ENCODE measurements at places on chromosomes 7 and 10.

- no peak for DNase-seq
Measured at GRCh38 chr7:147062897-147063296, 946.3 kb downstream of the CNTNAP2 start.

GRCh38 chr7:7607010-7607409 is 33.5 kb upstream of the UMAD1 start:
- DNase-seq, result no peak

GRCh38 chr7:43653891-43654504 is 71.1 kb downstream of the STK17A start:
- DNase-seq, result no peak

DNA sequence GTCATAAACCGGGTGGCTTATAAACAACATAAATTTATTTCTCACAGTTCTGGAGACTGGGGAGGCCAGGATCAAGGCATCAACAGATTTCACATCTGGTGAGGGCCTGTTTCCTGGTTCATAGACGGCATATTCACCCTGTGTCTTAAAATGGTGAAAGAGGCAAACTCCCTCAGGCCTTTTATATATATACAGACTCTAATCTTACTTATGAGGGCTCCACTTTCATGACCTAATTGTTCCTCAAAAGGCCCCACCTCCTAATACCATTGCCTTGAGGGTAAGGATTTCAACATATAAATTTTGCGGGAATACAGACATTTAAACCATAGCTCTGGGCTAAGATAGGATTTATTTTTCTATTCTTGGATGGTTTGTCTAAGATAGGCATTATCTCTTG is 187.2 kb downstream of the PPP1R3A start:
- DNase-seq, result no peak

DNA sequence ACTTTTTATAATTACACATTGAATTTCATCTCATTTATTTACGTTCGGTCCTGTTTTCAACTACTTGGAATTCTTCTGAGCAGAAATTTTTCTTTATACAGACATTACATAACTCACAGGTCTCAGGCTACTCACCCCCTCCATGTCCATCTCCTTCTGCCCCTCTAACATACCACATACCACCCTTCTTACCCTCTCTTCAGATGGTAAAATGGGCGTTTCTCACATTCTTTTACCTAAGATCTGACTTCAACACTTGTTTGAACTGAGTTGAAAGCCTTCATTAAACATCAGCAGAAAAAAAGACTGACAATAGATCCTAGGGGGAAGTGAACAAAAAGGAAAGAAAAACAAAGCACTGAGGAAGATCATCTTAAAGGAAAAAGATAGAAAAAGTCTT is 309.7 kb downstream of the CTNNA3 start:
- no peak for DNase-seq

DNA sequence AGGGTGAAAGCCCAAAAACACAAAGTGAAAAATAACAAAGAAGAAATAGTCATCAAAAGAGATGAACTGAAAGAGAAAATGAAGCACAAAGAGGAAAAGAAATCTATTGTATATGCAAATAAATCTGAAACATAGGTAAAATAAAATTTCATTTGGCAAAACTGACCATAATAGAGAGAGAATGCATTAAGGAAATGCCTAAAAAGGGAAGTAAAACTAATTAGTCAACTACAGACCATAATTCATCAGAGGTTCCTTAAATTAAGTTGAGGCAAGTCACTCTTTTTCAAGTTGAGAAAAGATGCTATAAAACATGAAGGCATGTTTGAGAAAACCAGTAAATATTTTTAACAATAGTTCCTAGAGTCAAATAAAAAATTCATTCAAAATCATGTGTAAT is 233.3 kb downstream of the LRRN3 start:
- DNase-seq, result no peak

DNA sequence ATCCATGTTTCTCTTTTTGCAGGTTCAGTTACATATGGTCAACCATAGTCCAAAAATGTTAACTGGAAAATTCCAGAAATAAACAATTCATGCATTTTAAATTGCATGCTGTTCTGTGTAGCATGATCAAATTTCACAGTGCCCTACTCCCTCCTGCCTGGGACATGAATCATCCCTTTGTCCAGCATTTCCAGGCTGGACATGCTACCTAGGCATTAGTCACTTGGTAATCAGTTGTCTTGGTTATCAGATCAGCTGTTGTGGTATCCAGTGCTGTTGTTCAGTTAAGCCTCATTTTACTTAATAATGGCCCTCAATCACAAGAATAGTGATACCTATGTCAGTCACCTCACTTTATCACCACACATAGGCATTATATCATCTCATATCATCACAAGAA is 7.3 kb upstream of the PNLIP start:
- no peak for DNase-seq

DNA sequence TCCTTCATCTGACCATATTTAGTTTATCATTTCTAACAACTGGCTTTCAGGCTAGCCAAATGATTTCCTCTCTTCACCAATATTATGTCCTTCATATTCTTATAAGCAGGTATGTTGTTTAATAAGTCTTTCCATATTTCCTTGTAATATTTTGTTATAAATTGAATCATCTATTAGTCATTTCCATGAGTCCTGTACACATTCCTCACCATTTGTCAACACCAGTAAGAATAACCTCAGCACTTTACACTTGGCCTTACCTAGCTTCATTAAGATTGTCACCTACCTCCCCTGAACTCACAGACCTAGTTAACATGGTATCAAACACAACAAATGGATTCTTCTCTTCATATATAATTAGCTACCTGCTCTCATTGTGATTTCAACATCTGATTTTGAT is 282.3 kb downstream of the SEMA3D start:
- DNase-seq, result no peak

DNA sequence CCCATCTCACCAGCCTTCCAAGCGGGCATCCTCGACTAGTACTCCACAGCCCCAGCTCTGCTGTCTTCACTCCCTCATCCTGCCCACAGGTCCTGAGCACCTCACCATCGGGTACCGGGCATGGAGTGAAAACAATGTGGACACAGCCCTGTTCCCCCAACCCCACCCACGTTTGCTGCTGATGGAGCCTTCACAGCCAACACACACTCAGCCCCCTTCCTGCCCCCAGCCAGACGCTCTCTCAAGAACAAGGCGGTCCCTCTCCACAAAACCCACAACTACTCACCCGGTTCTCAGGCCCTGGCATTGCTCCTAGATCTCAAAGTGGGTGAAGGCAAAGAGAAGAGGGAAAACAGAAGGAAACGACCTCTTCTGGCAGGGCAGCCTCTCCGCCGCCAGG is 56.1 kb downstream of the SLIT1 start:
- peak; percentile 23 for DNase-seq

DNA sequence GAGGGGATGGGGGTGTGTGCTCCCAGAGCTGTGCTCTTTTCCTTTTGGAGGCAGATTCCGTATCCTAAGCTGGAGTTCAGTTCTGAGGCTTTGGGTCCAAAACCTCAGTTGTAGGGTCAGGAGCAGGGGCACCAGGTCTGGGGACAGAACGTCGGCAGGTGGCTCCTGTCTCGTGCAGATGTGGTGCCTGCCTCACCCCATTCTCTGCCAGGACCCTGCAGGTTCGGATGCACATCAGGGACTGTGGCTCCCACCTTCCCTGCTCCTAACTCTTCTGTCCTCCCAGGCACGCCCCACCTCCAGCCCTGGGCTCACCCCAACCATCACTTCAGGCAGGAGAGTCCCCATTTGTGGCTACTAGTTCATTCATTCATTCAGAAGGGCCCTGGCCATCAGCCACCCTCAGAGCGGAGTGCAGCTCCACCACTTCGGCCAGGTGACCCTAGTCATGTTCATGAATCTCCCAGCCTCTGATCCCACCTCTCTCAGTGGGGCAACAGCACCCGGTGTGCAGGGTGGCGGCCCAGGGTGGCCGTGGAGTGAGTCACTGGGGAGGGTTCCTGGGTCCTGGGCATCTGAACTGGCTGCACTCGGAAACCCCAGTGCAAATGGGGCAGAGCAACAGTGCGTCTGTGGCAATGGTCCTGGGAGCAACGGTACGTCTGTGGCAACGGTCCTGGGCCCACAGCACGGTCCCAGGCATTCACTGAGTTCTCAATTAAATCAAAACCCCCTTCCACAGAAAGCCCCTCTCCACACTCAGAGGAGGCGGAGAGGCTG is 100.8 kb upstream of the FAM20C start:
- DNase-seq, result no peak

DNA sequence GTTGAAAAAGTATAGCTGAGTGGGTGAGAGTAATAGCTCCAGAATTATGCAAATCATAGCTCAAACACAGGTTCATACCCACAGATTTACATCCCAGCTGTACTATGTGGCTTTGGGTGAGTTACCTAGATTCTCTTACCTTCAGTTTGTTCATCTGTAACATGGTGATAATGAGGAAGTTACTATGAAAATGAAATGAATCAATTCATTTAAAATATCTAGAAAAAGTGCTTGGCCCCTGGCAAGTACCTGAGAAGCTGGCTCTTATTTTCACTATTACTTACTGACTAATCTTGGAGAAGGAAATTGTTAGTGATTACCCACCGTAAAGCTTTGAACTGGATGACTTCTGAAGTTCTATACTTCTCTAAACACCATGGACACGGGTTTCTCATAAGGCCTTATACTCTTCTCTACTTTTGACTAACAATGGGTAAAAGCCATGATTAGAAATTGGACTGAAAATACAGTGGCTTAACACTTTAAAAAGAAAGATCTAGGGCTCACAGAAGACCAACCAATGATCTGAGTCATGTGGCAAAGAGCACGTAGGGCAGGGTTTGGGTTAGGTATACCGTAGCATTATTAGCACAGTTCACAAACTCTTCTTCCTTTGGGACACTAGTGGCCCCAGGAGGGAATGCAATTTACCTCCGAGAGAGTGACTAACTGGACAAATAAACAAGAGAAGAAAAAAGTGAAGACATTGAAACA is 149.2 kb downstream of the PLPP4 start:
- DNase-seq, result no peak

- no peak for DNase-seq
Measured at GRCh38 chr10:62861507-62861906, 45.3 kb upstream of the EGR2 start.

- DNase-seq, result no peak
Measured at GRCh38 chr10:124126145-124126982, 33.0 kb upstream of the CHST15 start.

GRCh38 chr7:1620835-1621234 is 49.2 kb upstream of the ELFN1 start:
- no peak for DNase-seq

DNA sequence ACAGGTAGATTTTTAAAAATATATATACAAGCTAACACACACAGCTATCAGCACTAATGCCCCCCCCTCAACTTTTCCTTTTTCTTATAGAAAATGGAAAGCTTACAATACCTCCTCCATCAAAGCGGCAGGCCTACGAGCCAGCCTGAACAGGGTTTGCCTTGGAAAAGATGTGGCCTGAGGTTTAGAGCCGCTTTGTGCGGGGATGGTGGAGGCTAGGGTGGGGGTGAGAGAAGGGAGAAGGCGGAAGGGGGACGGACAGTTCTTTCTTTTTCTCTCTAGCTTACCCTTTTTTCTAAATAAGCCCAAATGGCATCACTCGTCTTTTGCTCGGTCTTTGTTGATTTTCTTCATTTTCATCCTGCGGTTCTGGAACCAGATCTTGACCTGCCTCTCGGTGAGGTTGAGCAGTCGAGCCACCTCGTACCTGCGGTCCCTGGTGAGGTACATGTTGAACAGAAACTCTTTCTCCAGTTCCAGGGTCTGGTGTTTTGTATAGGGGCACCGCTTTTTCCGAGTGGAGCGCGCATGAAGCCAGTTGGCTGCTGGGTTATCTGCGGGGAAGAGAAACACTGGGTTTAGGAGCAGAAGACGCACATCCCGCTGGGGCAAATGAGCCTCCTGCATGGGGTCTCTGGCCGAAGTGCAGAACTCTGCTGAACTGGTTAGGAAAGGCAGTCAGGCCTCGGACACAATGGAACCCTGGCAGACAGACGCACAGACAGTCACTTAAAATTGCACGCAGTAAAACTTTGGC is 1.9 kb downstream of the HOXA9 start:
- no peak for DNase-seq

GRCh38 chr7:126394406-126394805 is 858.3 kb downstream of the GRM8 start:
- no peak for DNase-seq

DNA sequence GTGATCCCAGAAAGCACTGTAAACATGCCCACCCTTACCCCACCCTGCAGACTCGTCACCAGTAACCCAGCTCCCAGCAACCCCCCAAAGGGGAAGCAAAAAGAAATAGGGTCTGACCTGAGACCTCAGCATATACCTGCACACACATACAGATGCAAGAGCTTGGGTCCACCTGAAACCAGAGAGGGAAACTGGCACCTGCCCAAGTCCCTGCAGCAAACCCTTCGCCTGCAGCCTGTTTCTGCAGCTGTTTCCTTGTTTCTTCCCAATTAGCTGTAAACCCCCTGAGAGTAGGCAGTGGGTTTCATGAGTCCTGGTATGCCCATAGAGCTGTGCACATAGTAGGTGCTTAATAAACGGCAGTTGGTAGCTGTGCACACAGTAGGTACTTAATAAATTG is 140.5 kb downstream of the FGFR2 start:
- no peak for DNase-seq

DNA sequence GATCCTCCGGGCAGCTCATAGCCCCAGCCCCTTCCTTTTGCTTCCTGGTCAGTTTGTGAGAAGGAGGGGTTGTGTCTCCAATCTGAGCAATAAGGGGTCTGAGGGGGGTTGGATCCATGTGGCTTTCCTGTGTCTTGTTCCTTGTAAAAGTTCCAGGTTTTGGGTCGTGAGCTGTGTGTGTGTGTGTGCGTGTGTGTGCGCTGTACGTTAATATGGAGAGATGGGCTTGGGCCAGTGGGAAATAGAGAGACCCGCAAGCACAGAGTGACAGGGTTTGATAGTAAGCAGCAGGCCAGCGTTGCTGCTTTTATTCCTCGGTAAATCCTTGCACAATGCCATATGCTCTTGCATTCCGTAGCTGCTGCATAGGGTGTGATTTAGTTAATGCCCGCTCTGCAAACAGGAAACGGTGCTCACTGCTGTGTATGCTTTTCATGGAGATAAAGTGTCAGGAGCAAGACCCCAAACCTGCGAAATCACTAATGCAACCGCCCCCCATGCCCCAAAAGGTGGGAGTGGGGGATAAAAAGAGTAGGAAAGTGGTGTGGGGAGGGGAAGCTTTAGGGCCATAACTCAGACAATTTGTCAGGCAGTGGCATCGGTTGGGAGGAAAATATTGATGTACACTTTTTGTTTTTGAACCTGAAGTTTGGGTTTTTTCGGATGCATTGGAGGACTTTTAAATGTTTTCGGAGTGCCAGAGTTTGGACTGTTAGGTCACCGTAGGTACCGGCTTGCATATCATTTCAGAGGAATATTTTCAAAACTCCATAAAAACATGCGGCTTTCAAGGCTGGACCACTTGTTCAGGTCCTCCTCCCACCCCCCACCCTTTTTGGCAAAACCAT is 108.7 kb downstream of the TCF7L2 start:
- DNase-seq, result peak; percentile 40

DNA sequence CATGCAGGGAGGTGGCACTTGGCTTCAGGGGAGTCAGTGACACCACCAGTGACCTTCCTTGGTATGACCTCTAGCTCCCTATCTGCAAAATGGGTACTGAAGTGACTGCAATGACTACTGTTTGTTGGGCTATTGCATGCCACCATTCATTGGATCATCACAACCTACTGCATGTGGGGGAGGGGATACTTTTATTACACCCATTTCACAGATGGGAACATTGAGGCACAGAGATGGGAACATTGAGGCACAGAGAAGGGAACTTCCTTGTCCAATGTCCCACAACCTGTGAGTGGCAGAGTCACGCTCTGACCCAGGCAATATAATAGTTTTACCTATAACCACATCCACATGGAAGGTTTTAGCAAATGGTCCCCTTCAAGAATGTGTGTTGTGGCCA is 12.2 kb upstream of the MYH16 start:
- DNase-seq, result no peak

- DNase-seq, result no peak
Measured at GRCh38 chr10:60611291-60611747, 167.0 kb upstream of the CDK1 start.

- no peak for DNase-seq
Measured at GRCh38 chr7:31100445-31100844, 48.3 kb downstream of the ADCYAP1R1 start.

All from midbrain (tissue), 1 donor.